ENCODE measurements at places on chromosomes 7 and 10.

- no peak for DNase-seq
Observed at GRCh38 chr7:22482503-22482902, 17.5 kb downstream of the STEAP1B start.

DNA sequence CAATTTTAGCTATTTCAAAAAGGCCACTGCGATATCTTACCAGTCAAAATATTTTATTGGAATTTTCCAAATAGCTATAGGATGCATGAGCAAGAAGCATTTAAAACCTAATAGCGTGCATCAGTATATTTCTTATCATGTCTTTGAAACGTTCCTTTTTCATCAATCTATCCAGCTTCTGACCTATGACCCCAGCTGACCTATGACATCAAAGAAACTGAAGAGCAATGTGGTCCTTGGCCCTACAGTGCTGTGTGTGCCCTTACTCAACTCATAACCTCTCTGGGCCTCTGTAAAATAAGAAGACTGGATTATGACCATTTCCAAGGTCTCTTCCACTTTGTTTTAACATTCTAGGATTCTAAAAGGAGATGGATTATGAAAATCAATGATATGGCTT lies 118.2 kb downstream of the ZNF22 start:
- DNase-seq = no peak

DNA sequence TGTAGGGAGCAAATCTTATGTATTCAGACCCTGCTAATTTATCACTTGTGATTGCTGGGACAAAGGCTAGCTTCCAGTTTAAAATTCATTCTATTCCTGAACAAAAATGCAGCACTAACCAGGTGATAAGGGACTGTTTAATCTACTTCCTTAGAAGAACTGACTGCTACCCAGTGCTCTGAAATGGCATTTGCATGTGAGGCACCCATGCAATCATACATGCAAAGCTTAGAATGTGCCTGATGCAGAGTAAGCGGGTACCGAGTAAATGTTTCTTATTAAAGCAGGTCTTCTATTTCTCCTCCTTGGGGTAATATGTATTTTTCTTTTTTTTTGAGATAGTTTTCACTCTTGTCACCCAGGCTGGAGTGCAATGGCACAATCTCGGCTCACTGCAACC lies 54.5 kb downstream of the NEURL1 start:
- no peak for DNase-seq

DNA sequence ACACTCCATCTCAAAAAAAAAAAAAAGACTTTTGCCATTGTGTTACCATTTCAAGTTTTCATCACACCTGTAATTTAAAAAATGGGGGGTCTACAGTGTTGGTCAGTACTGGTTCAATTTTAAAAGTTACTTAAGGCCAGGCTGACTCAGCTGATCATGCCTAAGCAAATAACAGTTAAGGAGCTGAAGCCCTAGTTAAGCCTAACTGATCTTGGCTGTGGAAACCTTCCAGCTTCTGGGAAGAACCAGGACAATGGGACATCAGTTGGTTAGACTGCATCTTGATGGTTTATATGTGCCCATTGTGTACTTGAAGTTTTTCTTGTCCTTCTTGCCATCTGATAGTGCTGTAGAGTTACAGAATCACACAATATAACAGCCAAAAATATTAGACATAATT lies 26.7 kb downstream of the VCL start:
- no peak for DNase-seq

GRCh38 chr7:65338346-65338745 lies 35.3 kb upstream of the ZNF92 start:
- DNase-seq = no peak

GRCh38 chr7:16846601-16847165 lies 35.1 kb downstream of the AGR3 start:
- no peak for DNase-seq

- no peak for DNase-seq
Observed at GRCh38 chr7:104976966-104977636, 36.9 kb upstream of the KMT2E start.

DNA sequence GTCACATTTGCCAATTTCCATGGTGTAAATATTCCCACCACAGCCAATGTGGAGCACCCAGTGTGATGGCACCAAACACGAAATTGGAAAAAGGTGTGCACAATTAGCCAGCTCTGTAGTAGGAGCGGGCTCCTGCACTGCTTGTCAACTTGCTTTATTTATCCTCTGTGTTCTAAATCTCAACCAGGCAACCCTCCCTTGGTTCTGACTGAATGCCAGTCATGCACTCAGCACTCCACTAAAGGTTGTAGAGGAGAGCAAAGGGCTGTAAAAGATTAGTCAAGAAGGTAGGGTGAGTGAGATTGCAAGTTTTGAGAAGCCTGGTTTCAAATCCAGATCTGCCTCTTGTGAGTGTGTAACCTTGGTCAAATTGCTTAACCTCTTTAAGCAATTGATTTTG lies 71.5 kb upstream of the EGR2 start:
- no peak for DNase-seq

DNA sequence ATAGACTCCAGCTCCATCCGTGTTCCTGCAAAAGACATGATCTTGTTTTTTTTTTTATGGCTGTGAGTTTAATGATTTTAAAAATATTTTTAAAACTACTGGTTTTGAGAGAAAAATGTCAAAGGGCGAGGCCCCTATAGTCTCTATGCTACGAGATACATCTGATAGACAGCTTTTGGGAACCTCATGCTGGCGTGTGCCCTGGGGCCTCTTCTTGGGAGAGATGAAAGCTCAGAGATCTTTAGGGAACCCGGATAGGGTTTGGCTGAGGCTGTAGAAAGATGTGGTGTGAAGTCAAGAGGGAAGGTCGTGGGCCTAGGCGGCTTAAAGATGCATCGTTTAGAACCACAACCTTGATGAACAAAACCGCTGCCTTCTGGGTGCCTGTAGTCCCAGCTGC lies 70.2 kb downstream of the PDIA4 start:
- no peak for DNase-seq

DNA sequence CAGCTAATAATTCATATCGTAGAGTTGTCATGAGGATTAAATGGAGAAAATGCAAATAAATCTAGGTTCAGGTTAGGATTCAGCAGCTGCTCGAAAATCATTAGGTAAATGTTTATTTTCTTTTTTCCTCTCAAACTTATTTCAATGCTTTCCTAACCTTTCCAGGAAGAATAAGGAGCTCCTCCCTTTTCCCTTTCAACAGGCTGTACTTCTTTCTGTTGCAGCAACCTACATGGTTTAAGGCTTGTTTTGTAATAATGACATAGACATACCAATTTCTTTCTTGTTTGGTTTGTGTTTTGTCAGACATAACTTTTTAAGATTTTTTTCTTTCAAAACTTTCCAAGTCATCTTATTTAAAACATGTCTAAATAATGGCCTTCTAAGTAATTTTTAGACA lies 18.2 kb downstream of the GPR141 start:
- no peak for DNase-seq

DNA sequence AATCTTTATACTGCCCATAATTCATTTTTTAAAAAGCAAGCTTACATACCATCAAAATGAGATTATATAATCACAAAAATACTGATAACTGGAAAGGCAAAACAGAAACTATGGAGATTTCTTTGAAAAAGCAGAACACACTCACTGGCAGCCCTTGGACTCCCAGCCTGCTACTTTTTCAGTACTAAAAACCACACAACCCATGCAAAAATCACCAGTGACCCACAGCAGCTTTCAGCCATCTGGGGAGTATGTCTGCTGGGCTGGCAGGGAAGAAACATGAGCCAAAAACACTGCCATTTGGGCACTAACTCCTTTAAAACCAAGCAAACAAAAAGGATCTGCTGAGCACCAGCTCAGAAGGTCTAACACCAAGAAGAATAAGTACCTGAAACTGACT lies 80.0 kb upstream of the DDC start:
- no peak for DNase-seq

GRCh38 chr7:621572-622285 lies 102.1 kb upstream of the PDGFA start:
- DNase-seq = no peak

- DNase-seq = no peak
Observed at GRCh38 chr10:110284262-110284661, 20.5 kb downstream of the SMNDC1 start.

GRCh38 chr7:148633761-148634160 lies 43.2 kb downstream of the C7orf33 start:
- DNase-seq = no peak

- DNase-seq = no peak
Observed at GRCh38 chr10:34606890-34607289, 208.2 kb downstream of the PARD3 start.

DNA sequence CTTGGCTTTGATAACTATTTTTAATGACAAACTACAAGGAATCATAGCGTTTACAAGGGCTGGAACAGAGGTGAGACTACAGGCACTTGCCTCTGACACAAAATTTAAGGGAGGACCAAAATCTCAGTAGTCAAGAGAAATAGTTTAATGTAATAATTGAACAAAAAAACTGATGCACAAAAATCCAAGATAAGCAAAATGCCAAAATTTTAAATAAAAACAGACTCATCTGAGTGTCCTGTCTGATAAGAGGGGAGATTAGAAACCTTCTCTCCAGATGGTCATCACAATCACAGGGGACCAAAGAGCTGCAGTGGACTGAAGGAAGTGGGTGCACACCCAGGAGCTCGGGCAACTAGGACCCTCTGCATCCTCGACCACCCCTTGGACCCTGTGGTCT lies 70.5 kb downstream of the PARD3 start:
- no peak for DNase-seq

- DNase-seq = no peak
Observed at GRCh38 chr10:15043674-15044073, at the start of gene OLAH. OLAH (plus strand) TSS chr10:15043943; CDS start chr10:15047289, 3,346 bp downstream.

- DNase-seq = peak; percentile 64
Observed at GRCh38 chr10:14953424-14954000, 384 bp downstream of the DCLRE1C start.

GRCh38 chr10:113019096-113019495 lies 69.0 kb downstream of the TCF7L2 start:
- DNase-seq = peak; percentile 36

DNA sequence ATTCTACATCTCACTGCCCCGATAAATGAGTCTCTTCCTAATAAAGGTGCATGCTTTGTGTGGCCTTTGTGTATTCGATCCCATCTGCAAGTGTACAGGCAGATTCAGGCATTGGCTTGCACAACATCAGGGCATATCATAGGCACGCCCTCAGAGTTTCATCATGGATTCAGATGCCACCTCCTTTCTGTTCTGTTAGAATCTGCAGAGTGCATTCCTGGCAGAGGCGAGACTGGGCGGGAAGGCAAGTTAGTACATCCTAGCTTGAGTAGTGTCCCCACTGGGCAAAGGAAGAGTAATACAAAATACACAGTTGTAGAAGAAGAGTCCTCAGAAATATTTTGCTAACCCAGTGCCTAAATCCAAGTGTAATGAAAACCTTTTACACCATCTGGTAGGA lies 346.5 kb upstream of the GALNT17 start:
- no peak for DNase-seq

- no peak for DNase-seq
Observed at GRCh38 chr10:1372212-1372611, 316.0 kb downstream of the WDR37 start.

- DNase-seq = no peak
Observed at GRCh38 chr10:79092292-79092896, 23.6 kb downstream of the ZMIZ1 start.

GRCh38 chr10:112962343-112962742 lies 12.3 kb downstream of the TCF7L2 start:
- no peak for DNase-seq

DNA sequence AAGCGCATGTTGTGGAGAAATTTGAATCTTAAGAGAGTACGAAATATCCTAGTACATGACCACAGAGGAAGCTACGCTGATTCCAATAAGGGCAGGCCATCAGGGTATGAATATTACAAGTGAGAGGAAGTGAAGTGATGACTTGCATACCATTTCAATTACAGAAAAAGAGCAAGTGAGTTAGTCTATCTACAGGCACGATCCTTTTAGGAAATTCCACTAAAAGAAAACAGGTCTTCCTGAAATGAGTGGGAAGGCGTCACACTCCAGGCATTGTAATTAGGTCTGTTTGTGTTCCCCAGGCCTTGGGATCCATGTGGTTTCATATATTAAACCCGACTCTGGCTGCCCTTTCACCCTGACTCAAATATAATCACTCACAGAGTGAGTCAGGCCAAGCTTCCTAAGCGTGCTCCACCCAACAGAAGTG lies 152.5 kb downstream of the SEMA3A start:
- no peak for DNase-seq

DNA sequence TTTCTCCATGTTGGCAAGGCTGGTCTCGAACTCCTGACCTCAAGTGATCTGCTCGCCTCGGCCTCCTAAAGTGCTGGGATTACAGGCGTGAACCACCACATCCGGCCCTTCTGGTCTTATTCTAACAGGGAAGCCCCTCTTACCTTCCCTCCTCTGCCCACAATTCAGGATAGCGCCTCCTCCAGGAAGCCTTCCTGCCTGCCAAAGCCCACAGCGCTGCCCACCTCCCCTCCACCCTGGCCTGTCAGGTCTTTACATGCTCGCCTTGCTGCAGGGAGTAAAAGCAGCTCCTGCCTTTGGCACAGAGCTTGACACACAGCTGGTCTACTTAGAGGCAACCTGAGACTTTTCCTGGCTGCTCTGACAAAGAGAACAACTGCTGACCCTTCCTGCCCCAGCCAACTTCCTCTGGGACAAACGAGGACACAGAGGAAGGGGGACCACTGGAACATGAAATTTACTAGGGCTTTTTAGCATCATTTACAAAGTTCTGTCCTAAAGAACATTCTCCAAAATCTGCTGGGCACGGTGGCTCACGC lies 13.2 kb downstream of the MLXIPL start:
- DNase-seq = no peak

- peak; percentile 63 for DNase-seq
Observed at GRCh38 chr10:93115661-93116383, 42.1 kb downstream of the CYP26A1 start.

GRCh38 chr10:90288391-90288933 lies 569.4 kb downstream of the HTR7 start:
- DNase-seq = no peak

DNA sequence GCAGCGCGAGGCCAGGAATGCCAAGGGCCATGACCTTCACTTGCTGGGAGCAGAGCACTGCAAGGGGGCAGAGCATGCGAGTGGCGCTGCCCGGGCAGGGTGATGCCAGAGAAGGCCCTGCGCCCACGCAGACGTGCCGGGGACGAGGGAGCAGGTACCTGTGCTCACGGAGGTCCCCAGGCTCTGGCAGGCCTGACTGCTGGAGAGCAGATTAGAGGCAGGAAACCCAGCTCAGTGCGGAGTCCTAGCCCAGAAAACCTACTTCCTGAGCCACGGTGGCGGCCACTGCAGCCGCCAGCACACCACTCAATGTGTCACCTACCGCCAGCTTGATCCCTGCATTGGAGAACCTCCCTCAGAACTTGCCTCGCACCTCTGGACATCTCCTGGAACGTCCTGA lies 148.4 kb downstream of the MAD1L1 start:
- DNase-seq = no peak

DNA sequence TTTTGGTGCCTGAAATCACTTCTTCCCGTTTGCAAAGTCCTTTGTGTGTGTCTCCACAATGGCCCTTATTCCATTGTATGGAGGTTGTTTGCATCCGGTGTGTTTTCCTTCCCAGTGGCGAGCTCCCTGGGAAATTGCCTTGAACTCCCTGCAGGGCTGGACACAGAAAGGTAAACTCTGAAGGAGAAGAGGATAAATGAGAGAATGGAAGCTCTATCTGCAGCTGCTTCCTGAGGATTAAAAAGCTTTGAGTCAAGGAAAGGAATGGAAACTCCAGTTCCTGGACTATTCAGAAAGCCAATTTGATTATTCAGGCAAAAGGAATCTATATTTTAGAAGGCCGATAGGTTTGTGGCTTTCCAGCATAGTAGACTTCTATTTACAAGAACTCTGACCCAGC lies 4.4 kb upstream of the GRK5 start:
- DNase-seq = no peak
